ENCODE measurements at places on chromosomes 13 and 19. TPM values are rescaled to one million over a fixed set of nuclear protein-coding genes. Genes with fewer than 3 reads are reported as not detected.

GRCh38 chr19:55683449-55684261, 8.6 kb downstream of the EPN1 start:
- DNase-seq, result no peak

DNA sequence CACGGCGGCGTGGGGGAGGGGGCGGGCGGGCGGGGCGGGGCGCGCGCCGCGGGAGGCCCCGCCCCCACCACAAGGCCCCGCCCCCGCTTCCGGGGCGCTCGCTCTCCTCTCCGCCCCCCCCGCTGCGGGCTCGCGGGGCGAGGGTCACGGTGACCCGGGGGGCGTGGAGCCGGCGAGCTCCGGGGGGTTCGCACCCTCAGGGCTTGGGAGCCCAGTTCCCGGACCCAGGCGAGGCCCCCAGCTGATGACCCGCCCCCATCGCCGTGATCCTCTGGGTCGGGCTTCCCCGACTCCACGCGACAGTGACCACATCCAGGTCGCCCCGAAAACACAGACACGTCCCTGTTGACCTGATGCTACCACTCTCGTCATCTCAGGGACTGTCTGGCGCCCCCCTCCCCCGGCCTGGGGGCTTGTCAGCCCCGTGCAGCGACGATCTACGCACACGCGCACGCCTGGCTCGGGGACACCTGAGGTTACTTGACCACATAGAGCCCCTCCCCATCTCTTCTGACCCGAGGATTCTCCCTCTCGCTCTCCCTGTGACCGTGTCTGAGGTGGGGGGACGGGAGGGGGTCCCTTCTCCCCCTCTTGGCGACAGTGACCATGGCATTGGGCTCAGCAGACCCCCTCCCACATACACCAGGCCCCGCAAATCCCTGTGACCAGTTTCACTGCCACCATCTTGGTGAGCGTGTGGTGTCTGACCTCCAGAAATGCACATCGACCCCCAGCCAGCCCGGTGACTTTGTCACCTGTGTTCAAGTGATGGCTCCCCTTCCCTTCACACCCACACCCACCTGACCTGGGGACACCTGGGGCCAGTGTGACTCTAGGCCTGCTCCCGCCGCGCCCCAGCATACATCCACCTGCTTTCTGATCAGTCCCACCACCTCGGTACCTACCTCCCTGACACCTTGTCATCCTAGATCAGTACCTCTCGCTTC, 670 bp downstream of the MAP2K7 start:
- peak; percentile 72 for DNase-seq

GRCh38 chr13:27005976-27006518, 165.6 kb downstream of the USP12 start:
- no peak for DNase-seq

DNA sequence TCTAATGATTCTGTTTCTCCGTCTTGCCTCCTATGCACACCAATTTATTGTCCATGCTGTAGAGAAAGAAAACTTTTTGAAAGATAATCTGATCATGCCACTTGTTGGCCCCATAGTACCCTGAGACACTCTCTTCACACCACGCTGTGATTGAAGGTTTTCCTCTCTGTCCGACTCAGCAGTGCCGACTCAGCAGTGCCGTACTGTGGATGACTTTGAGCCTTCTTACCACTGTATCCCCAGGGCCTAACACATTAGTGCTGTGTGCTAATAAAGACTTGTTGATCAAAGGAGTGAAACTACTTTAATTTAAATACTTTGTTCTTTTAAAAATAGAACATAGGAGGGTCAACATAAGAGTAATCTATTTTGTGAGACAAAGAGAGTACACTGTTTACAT, 429.6 kb downstream of the KLF12 start:
- DNase-seq, result peak; percentile 22

GRCh38 chr13:70784207-70784989, 676.1 kb upstream of the KLHL1 start:
- no peak for DNase-seq

GRCh38 chr19:15551293-15552004, 43.1 kb downstream of the CYP4F22 start:
- peak; percentile 80 for DNase-seq

DNA sequence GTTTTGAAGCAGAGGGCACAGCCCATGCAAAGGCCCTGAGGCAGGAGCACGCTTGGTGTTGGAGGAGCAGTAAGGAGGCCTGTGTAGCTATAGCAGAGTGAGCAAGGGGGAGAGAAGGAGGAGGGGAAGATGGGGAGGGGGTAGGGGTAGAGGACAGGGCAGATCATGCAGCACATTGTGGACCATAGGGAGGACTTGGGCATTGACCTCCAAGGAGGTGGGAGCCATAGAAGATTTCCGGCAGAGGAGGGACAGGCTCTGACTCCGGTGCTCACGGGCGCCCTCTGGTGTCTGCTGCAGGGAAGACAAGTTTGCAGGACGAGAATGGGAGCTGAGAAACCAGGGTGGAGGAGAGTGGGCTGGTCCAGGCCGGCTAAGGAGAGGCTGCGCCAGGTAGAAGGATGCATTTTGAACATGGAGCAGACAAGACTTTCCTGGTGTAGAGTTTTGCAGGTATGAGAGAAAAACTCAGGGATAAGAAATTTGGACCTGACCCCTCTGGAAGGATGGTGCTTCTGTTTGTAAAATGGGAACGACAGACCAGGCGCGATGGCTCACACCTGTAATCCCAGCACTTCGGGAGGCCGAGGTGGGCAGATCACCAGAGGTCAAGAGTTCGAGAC, 13.7 kb upstream of the CREB3L3 start:
- peak; percentile 93 for DNase-seq

DNA sequence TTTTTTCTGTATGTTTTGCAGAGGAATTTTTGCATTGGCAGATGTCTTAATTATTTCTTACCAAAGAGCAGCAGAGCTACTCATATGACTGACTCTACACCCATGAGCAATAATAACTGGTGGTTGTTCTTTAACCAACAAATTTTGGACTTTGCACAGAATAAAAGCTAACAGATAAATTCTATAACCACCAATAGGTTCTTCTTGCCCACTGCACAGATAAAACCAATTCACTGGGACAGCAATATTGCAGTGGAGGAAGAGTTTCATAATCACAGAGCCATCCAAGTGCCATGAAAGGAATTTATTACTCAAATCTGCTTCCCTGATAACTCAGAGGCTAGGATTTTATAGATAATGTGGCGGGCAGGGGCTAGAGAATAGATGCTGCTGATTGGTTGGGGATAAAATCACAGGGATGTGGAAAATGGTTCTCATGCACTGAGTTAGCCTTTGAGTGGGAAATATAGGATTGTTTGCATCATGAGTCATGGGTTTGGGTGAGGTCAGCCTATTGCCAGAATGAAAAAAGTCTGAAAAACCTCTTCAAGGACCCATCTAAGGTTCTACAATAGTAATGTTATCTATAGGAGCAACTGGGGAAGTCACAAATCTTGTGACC, 104.3 kb upstream of the PCDH17 start:
- no peak for DNase-seq

DNA sequence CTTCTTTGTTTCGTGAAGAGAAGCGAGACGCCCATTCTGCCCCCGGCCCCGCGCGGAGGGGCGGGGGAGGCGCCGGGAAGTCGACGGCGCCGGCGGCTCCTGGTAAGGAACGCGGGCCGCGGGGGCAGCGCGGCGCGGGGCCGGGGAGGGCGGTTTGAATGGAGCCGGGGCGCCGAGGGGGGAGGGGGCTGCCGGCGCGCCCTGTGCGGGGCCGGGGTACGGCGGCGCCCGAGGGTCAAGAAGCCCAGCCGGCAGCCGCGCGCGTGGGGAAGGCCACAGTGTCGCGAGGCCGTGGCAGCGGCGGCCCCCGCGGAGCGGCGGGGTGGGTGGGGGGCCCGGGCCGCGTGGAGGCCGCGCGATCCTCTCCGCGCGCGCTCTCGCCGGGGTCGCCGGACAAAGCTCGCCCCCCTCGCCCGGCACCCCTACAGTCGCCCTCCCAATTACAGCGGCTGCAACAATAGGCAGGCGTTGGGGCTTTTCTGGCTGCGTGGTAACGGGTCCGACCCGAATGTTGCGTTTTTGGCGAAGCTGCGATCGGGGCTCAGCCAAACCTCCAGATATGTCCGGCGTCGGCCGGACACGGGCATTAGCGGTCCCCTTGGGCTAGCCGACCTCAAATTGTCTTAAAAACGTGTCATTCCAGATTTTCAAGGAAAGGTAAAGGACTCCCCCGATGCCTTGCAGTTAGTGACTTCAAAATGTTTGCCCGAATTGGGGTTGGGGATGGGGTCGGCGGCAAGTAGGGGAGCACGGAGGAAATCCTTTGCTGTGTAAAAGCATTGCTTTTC, 437 bp downstream of the SMARCA4 start:
- no peak for DNase-seq

GRCh38 chr13:20465218-20465879, 60.3 kb downstream of the CRYL1 start:
- DNase-seq, result no peak

GRCh38 chr19:38063928-38064327, 156.9 kb downstream of the SIPA1L3 start:
- no peak for DNase-seq

DNA sequence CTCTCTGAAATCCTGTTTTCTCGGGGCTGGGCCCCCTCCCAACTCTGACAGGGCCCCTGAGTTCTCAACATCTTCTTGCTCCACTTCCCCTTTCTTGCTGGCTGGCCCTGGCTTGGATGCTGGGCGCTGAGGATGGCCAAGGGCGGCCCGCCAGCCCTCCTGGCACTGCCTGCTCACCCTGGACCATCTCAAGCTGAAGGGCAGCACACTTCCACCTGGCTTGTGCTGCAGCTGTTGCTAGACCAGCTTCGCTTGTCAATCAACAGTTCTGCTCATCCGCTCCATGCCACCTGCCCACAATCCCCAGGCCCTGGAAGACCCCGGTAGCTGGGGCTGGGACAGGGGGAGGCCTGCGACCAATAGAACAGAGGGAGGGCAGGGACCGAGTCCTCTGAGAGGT, 6.9 kb upstream of the GMIP start:
- no peak for DNase-seq

DNA sequence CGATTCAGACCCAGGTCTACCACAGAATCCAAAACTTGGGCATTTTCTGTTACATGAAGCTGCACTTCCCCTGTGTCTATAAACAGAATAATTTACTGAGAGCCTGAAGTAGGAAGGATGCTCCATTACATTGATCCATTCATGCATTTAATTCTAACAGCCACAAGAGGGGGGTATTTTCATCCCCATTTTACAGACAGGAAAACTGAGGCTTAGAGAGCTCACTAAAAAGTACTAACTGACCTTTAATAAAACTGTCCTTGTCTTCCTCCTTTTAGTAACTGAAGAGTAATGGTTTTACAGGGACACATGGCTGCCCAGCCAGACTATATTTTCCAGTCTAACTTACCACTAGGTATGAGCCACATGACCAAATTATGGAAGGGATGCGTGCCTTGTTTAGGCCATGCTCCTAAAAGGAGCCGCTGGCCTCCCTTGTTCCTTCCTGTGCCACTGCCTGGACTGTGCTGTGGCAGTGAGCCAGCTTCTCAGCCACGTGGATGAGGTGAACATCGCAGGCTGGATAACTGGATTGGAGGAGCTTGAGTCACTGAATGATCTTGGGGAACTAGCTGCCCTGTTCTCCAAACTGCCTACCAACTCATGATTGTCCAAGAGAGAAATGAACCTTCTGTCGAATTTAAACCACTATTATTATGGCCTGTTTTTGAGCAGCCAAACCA, 108.3 kb downstream of the DOCK9 start:
- DNase-seq, result no peak

DNA sequence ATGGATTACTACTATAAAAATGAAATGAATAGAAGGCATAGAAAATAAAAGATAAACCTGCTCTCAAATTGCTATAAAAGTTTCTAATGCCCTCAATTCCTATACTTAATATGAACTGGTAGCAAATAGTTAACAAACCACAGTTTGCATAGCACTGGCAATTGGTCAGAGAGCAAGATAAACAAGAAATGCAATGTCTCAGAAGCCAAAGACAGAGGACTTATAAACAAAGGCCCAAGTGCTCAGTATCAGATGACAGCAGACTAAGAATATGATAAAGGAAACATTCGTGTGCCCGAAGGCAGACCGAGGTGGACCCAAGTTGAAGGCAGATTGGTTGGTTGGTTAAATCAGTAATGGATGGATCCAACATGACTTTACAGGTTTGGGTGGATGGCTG, 50.6 kb downstream of the IPO5 start:
- DNase-seq, result no peak

- no peak for DNase-seq
Measured at GRCh38 chr13:46121597-46122163, 16.8 kb upstream of the CPB2 start.

- no peak for DNase-seq
Measured at GRCh38 chr19:28301961-28302360, 911.0 kb downstream of the UQCRFS1 start.

DNA sequence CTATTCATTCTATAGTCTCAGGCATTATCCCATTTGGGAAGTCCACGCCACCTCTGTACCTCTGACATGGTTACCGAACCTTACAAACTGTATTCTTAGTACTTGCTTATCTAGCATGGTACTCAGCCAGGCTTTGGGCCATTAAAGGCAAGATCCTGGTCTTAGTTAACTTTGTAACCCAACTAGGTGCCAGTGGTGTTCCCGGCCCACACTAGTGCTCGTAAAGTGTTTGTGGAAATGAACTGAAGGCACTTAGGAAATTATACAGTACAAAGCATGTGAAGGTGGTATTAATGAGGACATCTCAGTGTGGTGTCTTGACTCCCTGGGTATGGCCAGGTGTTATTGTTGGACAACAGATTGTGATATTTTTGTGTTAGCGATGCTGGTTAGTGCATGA, 87.8 kb upstream of the RNF113B start:
- no peak for DNase-seq

DNA sequence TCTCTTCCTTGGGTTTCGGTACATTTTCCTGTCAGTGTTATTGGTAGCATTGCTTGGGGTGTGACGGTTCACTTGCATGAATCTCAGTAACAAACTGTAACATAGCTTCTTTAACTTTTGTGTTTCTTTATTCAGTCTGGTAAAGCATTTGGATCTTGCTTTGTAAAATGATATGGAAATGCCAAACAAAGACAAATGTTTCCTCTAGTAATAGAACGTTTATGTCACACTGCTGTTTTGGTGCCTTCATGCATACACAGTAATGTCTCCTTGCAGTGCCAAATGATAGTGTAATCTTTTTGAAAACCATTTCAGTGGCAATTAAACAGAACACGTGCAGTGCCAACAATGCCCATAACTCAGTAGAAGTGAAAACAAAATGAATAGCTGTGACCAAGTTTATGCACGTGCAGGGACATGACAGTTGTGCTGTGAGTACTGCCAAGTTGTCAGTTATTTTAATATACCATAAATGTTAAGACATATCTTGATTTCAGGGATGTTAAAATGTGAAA, 110.8 kb downstream of the RXFP2 start:
- DNase-seq, result no peak

SIGLEC10 gene
- 0.26 TPM for total RNA-seq

REEP6 gene
- 1.8 TPM for total RNA-seq

PAN3 gene
- total RNA-seq, result 28.3 TPM

KLK1 gene
- total RNA-seq, result 0.59 TPM

MISP3 gene
- total RNA-seq, result 2.4 TPM

FPR2 gene
- total RNA-seq, result not detected

PLK5 gene
- total RNA-seq, result not detected

CCDC8 gene
- not detected for total RNA-seq

Measured in activated CD4-positive, alpha-beta memory T cell treated with anti-CD3 and anti-CD28 coated beads for 36 hours (primary cell).